T-helper 2 cell treated with Interferon-gamma antibody and Interleukin-4, amounts not matched to agents 100 ng/mL and 5 ng/mL, for 36 hours (primary cell): ENCODE measurements at places on chromosomes 5 and 9. TPM values are rescaled to one million over a fixed set of nuclear protein-coding genes. Genes with fewer than 3 reads are reported as not detected.

MAML1 gene
- 33.3 and 36.2 TPM in 2 replicates for total RNA-seq

ECSCR gene
- total RNA-seq = 1.1 and 1.6 TPM in 2 replicates

PCDHAC2 gene
- not detected in 2 replicates for total RNA-seq

CCNJL gene
- total RNA-seq = not detected in 2 replicates

ZNF484 gene
- 11.4 and 11.5 TPM in 2 replicates for total RNA-seq

RNF14 gene
- 24.2 and 24.4 TPM in 2 replicates for total RNA-seq
